ENCODE measurements at places on chromosomes 2 and 18.

DNA sequence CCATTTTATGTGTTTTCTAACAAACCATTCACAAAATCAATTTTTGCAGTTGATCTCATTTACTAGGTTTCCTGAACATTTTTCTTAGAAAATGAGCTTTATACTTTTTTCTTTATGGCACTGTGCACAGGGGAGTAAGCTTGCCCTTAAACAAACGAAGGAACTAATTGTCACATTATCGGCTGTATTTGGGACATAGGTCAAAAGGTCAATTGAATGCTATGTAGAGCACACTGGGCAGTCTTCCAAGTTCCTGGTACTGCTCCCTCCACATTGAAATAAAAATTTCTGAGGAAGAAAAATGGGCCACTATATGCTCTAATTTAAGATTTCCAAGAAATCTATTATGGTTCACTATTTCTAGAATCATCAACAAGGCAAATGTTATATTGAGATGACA lies 93.6 kb upstream of the TMEFF2 start:
- no peak for DNase-seq

- DNase-seq = no peak
Measured at GRCh38 chr2:223797037-223797436, 40.3 kb downstream of the AP1S3 start.

DNA sequence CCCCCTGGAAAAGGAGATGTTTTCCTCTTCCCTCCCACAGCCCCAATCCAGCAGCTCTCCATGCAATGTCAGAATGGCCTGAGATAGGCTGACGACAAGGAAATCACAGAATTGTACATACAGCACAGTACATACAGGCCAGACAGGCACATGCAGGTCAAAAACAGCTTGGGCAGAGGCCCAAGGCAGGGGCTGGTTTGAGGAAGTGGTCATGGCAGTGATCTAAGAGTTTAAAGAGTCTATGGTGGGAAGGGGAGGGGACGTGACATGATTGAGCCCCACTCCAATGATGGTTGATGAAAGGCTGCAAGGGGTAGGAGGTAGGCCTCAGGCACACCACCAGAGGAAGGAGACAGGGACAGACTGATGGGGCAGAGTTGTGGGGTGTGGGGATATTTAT lies 4.3 kb downstream of the DCTN1 start:
- DNase-seq = no peak

- DNase-seq = no peak
Measured at GRCh38 chr2:177171418-177171865, 41.2 kb upstream of the HNRNPA3 start.

GRCh38 chr2:172409042-172409441 lies 18.3 kb upstream of the ITGA6 start:
- no peak for DNase-seq

DNA sequence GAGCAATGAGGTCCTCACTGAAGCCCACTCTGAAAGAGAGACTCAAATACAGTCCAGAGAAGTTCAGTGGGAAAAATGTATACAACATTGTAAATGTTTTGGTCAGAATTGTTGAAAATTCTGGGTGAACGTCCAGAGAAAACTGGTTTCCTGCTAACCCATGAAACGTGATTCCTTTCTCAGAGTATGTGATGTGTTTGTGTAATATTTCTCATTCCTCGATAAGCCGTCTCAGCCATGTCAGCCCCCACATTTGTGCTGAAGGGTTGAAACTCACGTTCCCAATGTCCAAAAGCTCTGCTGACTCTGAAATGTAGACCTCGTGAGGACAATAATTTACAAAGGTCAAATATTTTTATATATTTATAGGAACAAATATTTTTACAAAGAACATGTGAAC lies 51.6 kb downstream of the BMP10 start:
- DNase-seq = no peak

DNA sequence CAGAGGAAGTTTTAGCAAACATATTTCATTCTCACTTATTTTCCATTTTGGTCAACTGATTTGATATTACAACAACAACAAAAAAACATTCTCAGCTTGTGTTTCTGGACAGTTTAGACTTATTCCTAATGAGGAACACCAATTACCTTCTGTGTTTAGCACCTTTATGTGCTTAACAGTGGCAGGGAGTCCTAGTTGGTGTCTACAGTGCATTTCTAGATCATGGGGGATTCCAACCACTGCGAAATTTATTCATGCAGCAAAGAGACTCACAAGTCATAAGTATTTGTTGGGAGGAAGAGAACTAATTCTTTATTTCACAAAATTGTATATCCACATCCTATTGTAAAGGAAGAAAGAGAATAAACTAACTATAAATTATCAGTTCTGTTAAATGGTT lies 4.2 kb downstream of the ARHGAP28 start:
- DNase-seq = no peak
